A375 (cell line): ENCODE measurements at places on chromosomes 16 and 17. TPM values are rescaled to one million over a fixed set of nuclear protein-coding genes. Genes with fewer than 3 reads are reported as not detected.

Gene SSTR5
- not detected in 2 replicates for total RNA-seq

Gene CDT1
- total RNA-seq, result 68.2 and 88.4 TPM in 2 replicates

Gene CD300E
- not detected in 2 replicates for total RNA-seq

Gene TAT
- not detected in 2 replicates for total RNA-seq

Gene PLLP
- total RNA-seq, result not detected in 2 replicates

Gene SLC9A5
- 2.5 and 2.9 TPM in 2 replicates for total RNA-seq

Gene PRAC1
- not detected in 2 replicates for total RNA-seq

Gene CHP2
- not detected in 2 replicates for total RNA-seq

Gene TNP2
- total RNA-seq, result not detected in 2 replicates

Gene MYH1
- not detected in 2 replicates for total RNA-seq

Gene FOXL1
- total RNA-seq, result 3.6 and 3.9 TPM in 2 replicates

Gene DLX3
- not detected in 2 replicates for total RNA-seq

Gene GPR142
- not detected in 2 replicates for total RNA-seq

Gene HAS3
- total RNA-seq, result 2.8 and 5.5 TPM in 2 replicates

Gene C16orf78
- total RNA-seq, result not detected in 2 replicates

Gene TP53TG3B
- 0.74 and 1.5 TPM in 2 replicates for total RNA-seq
